ENCODE measurements at places on chromosomes 4 and X.

DNA sequence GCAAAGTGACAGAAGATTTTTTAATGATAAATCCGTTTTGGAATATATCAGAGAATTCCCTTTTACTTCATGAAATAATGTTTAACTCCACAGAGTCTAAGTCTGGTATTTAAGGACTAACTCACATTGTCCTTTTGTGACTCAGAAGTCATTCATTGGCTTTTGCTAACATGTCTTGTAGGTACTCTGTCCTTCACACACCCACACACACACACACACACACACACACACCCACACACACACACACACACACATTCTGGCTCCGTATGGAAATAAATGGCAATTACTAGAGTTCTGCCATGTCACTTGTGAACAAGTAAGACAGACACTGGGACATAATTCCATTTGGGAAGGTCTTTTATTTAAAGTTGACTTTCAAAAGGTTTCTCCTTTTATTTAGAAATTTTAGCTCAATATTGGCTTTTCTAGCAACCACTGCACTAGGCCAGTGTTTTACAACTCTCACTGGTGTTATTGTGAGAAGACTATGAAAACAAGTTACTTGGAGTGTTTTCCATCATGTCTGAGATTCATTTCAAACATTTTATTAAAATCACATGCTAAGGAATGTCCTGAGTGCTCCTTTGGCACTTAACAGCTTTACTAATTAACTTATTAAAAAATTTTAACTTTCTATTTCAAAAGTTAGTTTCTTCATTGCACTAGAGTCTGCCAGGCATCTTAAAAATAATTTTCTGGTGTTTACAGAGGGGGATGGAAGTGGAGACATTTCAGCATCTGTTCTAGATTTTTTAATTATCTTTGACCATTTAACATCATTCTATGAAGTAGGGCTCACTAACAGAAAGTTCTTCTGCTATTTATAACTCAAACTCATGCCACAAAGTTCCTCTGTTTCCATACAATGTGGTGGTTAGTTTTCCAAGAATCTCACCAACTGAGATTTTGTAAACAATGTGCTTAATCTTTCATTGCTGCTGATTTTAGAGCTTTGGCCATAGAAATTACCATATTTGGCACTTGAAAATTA lies 240.3 kb upstream of the GPC4 start:
- no peak for DNase-seq

GRCh38 chr4:14887842-14888433 lies 114.3 kb upstream of the CPEB2 start:
- DNase-seq: no peak

- DNase-seq: no peak
Observed at GRCh38 chr4:152101556-152102435, 341.0 kb upstream of the GATB start.

DNA sequence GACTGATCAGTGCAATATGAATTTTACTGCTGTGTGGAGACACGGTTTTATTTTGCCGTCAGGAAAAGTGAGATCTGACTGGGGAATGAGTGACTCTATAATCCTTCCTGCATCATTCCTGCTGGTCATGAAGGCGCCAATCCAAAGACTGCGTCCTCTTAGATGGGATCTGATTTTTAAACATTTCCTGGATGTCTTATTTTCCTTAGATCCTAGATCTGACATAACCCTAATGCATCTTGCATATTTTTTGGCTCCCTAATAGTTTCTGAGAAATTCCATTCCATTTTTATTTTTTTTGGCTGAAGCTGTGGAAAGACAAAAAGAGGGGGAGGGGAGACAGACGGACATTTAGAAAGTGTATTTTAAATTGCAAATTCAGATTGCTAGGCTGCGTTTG lies 454.9 kb upstream of the FAT1 start:
- DNase-seq: no peak

DNA sequence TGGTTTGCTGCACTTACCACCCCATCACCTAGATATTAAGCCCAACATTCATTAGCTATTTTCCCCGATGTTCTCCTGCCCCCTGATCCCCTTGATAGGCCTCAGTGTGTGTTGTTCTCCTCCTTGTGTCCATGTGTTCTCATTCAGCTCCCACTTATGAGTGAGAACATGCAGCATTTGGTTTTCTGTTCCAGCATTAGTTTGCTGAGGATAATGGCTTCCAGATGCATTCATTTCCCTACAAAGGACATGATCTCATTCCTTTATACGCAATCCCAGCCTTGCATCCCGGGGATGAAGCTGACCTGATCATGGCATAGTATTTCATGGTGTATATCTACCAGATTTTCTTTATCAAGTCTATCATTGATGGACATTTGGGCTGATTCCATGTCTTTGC lies 99.0 kb upstream of the DCAF12L2 start:
- DNase-seq: no peak

DNA sequence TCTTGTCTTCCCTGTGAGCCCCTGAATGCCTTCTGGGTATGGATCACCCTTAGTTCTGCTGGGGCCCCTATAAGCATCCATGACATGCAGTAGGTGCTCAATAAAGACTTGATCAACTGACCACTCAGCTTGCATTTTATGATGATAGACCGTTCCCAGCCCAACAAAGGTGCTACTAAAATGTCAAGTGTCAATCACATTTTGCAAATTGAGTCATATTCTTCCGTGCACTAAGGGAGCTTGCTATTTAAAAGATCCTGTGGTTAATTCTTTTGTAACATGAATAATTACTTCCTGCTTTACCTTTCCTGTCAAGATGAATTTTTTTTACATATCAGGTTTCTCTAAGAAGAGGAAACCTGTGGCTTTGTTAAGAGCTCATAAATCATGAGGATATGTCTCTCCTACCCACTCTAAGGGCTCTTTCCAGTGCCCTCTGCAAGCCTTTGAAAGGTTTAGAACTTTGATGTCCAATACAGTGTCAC lies 47.6 kb downstream of the SH3KBP1 start:
- DNase-seq: no peak

DNA sequence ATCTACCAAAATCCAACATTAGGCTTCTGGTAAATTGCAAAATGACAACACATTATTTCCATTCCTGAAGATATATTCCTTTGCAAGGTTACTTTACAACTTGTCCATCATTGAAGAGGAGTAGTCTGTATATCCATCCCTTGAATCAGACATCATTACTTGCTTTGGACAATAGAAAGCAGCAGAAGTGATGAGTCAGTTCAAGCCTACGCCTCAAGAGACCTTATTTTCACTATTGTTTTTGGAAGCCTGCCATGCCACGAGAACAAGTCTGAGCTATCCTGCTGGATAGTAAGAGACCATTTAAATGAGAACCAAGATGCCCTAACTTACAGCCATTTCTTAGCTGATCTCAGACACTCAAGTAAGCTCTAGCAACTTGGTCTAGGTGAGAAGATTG lies 246.0 kb upstream of the HHIP start:
- no peak for DNase-seq

- DNase-seq: no peak
Observed at GRCh38 chrX:46381630-46382029, 163.6 kb downstream of the ZNF674 start.

DNA sequence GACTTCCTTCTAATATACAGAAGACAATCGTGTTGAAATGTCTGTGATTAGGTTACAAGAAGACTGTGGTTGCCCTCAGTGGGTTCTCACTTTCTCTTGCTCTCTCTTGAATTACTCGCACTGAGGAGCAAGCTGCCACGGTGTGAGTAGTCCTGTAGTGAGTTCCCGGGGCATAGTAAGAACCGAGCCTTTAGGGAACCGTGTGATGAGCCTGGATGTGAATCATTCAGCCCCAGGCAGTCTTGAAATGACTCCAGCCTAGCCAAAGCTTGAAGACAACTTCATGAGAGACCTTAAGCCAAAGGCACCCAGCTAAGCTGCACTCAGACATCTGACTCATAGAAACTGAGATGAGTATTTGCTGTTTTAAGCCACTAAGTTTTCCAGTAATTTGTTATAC lies 292.7 kb downstream of the SPOCK3 start:
- DNase-seq: no peak

- DNase-seq: no peak
Observed at GRCh38 chrX:25166145-25166544, 150.4 kb upstream of the ARX start.

DNA sequence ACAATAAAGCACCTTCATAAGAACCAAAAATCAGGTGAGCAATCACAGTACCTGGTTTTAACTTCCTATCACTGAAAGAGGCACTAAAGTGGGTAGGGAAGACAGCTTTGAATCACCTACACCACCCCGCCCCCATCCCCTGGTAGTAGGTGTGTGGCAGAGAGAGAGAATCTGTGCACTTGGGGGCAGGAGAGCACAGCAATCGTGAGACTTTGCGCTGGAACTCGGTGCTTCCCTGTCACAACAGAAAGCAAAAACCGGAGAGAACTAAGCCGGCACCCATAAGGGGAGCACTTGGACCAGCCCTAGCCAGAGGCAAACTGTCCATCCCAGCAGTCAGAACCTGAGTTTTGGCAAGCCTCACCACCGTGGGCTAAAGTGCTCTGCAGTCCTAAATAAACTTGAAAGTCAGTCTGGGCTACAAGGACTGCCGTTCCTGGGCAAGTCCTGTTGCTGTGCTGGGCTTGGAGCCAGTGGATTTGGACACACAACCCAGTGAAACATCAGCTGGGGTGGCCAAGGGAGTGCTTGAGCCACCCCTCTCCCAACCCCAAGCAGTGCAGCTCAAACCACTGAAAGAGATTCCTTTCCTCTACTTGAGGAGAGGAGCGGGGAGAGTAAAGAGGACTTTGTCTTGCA lies 32.1 kb downstream of the NDUFB11 start:
- DNase-seq: no peak

- no peak for DNase-seq
Observed at GRCh38 chr4:106996490-106996889, 39.6 kb downstream of the DKK2 start.

- no peak for DNase-seq
Observed at GRCh38 chr4:145880355-145880960, 58.2 kb downstream of the ZNF827 start.

DNA sequence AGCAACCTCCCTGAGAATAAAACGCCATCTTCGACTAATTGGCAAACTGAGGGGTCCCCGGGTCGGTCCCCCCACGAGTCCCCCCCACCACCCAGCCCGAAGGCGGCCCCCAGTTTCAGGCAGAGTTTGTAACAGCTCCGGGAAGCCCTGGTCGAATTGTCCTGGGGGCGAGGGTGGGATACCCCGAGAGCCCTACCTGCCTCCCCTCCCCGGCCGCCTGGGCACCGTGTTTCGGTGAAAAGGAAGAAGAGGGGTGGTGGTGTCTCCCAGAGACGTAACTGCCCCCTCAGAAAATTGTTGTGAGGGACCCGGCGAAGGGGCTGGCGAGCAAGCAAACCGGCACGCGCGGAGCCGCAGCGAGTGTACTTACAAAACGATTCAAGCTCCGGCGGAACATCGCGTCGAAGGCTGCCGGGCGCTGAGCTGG lies 1.2 kb downstream of the ATP11C start:
- DNase-seq: no peak

DNA sequence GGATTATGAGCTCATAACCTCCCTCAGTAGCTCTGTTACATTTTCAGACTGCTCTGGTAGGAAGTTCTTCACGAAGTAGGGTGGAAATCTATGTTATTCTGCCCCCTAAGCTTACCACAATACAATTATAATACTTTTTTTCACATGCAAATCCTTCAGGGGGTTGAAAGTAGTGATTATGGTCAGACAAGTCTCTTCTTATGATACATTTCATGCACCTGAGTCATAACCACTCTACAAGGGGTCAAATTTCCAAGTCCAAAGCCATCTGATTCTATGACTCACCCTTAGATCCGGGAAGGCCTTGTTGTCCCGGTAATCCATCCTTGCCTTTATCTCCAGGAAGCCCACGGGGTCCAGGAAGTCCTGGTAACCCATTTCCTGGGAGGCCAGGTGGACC lies 95.2 kb downstream of the ATG4A start:
- no peak for DNase-seq

DNA sequence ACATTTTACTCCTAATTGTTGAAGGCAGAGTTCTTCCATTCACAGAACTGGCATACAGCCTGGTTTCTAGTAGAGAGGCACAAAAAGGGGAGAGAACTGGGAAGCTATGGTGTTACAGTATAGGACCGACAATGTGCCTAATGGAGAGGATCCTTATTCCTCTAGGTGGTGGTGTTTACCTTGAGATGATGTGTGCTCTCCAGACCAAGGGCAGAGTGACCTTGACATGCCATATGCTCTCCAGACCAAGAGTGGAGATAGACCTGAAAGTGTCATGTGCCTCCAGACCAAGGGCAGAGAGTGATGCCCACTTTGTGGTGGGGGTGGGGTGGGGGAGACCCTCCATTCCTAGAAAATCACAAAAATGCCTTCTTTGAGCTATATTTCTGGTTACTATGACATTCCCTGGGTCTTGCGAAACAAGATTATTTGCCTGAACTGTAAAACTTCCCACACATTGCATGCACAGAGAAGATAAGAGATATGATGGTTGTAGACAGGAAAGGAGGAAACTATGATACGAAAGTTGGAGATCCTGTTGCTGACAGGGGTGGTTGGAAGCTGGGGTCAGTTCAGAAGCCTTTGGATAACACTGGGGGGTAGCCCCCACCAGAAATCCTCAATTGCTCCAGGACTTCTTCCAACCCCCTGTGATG lies 119.7 kb downstream of the TEX13C start:
- DNase-seq: no peak

DNA sequence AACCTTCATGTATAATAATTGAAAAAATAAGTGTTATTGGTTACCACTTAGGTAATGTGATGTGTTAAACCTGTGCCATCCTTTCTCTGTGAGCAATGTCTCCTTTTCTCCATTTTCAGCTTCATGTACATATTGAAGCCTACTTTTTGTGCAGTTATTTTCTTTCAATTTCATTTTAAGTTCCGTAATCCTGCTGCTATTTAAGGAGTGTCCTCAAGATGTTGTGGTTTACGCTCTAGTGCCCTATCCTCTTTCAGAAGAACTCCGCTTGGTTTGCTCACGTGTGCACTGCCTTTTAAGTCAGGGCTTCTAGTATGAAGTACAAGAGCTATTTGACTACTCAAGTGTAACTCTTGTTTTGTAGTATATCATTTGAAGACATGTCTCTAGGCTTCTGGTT lies 2253.2 kb upstream of the TENM3 start:
- DNase-seq: no peak

DNA sequence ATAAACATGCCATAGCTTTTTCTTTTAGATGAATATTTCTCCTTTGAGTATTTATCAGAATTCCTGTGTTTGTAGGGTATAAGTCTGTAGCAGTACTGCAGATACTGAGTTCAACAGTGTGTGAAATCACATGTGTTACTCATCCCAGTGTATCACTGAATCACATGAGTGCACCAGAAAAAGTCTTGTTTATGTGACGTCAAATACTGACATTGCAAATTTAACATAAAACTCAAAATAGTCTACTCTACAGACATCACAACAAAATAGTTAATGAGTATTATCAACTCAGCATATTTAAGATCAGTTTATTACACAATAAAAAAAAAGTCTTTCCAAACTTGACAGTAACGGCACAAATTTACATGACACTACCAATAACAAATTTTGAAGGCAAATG lies 221.3 kb downstream of the DCTD start:
- DNase-seq: no peak

GRCh38 chr4:152448038-152448707 lies 87.7 kb downstream of the FBXW7 start:
- DNase-seq: no peak

GRCh38 chr4:112214390-112215264 lies 17.0 kb upstream of the AP1AR start:
- no peak for DNase-seq
